ENCODE measurements at places on chromosomes 5 and 9.
A peak's percentile ranks its signal among the peaks of the same experiment; 100 is the strongest.

GRCh38 chr5:31536873-31537272, 4.8 kb downstream of the C5orf22 start:
- DNase-seq: no peak

GRCh38 chr9:105264380-105264779, 19.9 kb downstream of the SLC44A1 start:
- no peak for DNase-seq

DNA sequence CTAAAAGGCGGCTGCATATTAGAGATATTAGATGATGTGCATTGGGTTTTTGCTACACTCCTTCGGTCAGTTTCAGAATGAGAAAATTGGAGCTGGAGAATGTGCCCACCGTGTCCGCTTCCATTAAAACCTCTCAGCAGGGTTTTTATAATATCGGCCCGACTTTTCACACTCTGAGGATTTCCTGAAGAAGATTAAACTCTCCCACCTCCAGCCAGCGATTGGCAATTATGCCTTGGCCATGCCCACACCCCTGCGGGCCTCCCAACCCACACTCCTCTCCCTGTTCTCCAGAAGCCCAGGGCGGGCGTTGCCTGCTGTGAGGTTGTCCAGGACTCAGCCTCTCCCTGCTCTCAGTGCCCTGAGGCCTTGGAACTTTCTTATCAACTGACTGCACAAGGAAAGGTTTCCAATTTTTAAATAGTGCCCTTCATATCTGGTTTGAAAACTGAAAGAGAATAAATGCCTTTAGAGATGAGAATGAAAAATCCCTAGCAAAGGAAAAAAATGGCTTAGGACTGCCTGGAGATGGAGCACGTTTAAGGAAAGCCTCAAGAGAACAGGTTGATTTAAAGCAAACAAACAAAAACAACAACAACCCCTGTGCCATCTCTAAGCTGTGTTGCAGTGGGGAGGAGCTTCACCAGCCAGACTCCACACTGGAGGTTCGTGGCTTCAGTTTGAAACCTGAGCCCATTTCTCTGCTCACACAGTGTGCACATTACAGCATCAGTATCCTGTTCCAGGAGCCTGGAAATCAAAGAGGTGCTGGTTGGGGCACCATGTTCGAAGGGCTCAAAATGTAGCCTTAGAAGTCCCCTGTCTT, 292.9 kb downstream of the NSG2 start:
- peak; percentile 2 for DNase-seq

GRCh38 chr5:54171645-54172384, 138.6 kb downstream of the ARL15 start:
- DNase-seq: no peak

DNA sequence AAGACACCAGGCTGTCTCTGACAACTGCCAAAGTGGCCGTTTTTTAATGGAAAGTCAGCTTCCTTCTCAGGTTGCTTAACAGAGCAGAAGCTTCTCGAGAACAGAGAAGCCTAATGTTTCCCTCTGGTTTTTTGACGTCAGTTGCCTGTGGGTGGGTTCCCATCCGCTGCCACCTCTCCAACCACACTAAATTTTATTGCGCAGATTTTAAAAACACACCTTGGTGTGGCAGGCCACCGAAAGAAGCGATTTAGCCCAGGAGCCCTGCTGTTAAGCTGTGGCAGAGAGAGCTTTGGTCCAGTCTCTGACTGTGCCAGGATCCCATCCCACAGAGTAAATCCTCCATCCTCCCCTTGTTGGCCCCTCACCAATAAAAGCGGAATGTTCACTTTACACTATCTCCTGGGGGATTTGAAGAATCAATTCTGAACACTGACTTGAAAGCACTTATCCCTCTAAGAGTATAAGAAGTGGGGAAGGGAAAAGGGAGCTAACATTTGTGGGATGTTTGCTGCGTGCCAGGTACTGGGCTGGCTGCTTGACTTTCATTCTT, 181.6 kb downstream of the AOPEP start:
- peak; percentile 27 for DNase-seq

GRCh38 chr9:3900673-3901318, 375.0 kb upstream of the RFX3 start:
- no peak for DNase-seq

GRCh38 chr9:103210607-103211006, 215.5 kb downstream of the CYLC2 start:
- DNase-seq: no peak

- DNase-seq: no peak
Observed at GRCh38 chr9:89748831-89749499, 144.2 kb downstream of the GADD45G start.

- DNase-seq: no peak
Observed at GRCh38 chr9:107172979-107173347, 110.1 kb upstream of the RAD23B start.

- DNase-seq: no peak
Observed at GRCh38 chr9:121463026-121463807, 36.4 kb downstream of the GGTA1 start.

- DNase-seq: no peak
Observed at GRCh38 chr9:113310538-113310937, 7.4 kb upstream of the RNF183 start.

- DNase-seq: no peak
Observed at GRCh38 chr9:124675261-124676158, 95.6 kb downstream of the NR6A1 start.

GRCh38 chr5:141532726-141533125, 43.8 kb downstream of the PCDHGC5 start:
- DNase-seq: no peak

GRCh38 chr5:141772281-141772680, 90.3 kb upstream of the ARAP3 start:
- DNase-seq: no peak

GRCh38 chr9:4088679-4089078, 211.2 kb downstream of the GLIS3 start:
- no peak for DNase-seq

GRCh38 chr9:109604131-109604530, 106.0 kb upstream of the PTPN3 start:
- DNase-seq: no peak

- no peak for DNase-seq
Observed at GRCh38 chr5:73214306-73214705, 41.3 kb downstream of the TMEM174 start.

DNA sequence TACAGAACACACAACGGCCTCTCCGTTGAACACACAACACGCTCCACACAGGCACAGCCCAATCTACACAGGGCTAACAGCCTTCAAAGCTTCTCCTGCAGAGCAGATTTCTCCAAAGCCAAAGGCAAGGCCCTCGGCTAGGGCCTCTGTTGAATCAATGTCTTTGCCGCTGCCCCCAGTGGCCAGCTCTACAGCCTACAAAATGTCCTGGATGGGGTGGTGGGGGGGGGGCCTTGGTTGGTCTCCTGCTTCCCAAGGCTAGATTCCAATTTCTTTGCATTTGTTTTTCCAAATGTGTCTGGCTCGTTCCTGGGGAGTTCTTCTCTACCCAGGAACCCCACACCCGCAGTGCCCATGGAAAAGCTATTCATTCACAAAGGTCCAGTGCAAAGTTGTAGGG, 167.2 kb downstream of the PAX5 start:
- DNase-seq: peak; percentile 19

DNA sequence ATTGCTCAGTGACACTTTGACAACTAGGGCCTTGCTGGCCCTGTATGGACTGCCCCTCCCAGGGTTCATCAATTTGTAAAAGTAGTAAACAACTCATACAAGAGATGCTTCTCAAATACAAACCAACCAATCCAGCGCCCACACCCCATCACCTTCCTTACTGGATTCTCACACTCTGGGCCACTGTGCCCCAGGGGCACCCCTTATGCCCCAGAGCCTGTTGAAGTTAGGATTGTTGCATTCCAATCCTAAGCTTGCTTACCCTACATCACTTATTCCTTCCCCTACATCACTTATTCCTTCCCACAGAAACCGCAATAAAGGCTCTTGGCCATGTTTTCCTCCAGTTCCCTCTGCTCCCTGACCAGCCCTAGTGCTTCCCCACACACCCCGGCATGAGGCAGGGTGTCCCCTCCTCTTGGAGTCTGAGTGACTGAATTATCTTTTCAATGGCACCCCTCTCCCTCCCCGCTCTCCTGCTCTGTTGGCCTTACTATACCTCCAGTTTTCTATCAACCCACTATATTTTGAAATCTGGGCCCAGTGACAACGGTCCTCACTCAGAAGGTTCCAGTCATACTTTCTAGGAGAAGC, 182.4 kb upstream of the S1PR3 start:
- DNase-seq: no peak

- no peak for DNase-seq
Observed at GRCh38 chr5:1183424-1184162, 17.8 kb upstream of the SLC6A19 start.

DNA sequence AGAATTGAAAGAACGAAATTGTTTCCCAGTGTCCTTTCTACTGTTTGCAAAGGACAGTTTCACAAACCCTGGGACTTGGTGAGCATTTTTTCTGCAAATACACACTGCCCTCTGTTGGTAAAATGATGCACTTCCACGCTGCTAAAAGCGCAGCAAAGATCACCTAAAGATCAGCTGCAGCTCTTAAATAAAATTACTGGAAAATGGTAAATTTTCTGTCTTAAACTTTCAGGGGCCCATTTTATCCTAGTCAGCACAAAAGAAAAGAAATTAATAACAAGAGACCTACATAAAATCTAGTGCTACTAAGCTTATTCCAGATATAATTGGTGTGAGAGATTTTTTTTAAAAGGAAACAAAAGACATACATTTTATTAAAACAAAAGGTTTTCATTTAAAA, 566.0 kb downstream of the CAAP1 start:
- peak; percentile 55 for DNase-seq

- DNase-seq: no peak
Observed at GRCh38 chr9:91920630-91921350, 29.2 kb downstream of the ROR2 start.

- no peak for DNase-seq
Observed at GRCh38 chr5:92835712-92836111, 745.3 kb downstream of the NR2F1-AS1 start.

GRCh38 chr5:10585518-10585915, 21.6 kb downstream of the ANKRD33B start:
- no peak for DNase-seq

DNA sequence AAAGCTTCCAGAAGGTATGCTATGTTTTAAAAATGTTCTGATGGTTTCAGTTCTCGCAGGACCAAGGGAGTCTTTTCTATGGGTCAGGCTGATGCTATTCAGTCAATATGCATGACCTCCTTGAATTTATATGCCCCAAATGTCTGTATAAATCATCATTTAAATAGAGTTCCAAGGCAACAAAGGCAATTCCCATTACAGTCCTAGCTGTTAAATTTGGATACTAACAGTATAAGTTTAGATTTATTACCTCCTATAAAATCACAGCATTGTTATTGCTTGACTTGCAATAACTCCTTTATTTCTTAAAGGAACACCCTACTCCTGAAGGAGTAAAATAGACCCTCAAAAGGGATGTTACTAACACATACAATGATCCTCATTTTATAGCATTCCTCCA, 387.7 kb upstream of the CHD1 start:
- no peak for DNase-seq

- peak; percentile 7 for DNase-seq
Observed at GRCh38 chr9:69502671-69503301, 169.4 kb downstream of the APBA1 start.

GRCh38 chr9:73153793-73154227, 2.1 kb downstream of the ANXA1 start:
- DNase-seq: no peak

GRCh38 chr9:126690431-126691051, 76.8 kb downstream of the LMX1B start:
- peak; percentile 34 for DNase-seq

- no peak for DNase-seq
Observed at GRCh38 chr5:95899006-95899405, 62.6 kb downstream of the ELL2 start.

GRCh38 chr9:111886983-111887718, 9.5 kb upstream of the UGCG start:
- no peak for DNase-seq

DNA sequence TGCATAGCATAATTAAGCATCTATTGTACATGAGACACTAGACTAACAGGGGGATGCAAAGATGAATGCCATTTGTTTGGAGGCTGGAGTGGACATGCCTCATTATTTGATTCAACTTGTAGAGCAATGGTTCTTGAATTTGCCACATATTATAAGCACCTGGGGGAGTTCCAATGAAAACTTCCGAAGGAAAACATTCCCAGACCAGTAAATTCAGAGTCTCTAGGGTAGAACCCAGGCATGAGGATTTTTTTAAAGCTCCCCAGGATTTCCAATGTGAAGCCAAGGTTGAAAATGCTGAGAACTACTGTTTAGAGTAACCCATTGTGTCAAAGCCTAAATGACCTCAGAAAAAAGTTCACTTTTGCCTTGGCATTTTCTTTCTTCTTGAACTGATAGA, 93.9 kb upstream of the ITGA1 start:
- no peak for DNase-seq

GRCh38 chr5:76202182-76202581, 119.0 kb downstream of the SV2C start:
- no peak for DNase-seq

- no peak for DNase-seq
Observed at GRCh38 chr9:69946800-69947437, 96.7 kb upstream of the MAMDC2 start.

GRCh38 chr5:59276917-59277372, 616.6 kb downstream of the PDE4D start:
- no peak for DNase-seq

GRCh38 chr9:135849181-135849580, 58.2 kb downstream of the CAMSAP1 start:
- no peak for DNase-seq

DNA sequence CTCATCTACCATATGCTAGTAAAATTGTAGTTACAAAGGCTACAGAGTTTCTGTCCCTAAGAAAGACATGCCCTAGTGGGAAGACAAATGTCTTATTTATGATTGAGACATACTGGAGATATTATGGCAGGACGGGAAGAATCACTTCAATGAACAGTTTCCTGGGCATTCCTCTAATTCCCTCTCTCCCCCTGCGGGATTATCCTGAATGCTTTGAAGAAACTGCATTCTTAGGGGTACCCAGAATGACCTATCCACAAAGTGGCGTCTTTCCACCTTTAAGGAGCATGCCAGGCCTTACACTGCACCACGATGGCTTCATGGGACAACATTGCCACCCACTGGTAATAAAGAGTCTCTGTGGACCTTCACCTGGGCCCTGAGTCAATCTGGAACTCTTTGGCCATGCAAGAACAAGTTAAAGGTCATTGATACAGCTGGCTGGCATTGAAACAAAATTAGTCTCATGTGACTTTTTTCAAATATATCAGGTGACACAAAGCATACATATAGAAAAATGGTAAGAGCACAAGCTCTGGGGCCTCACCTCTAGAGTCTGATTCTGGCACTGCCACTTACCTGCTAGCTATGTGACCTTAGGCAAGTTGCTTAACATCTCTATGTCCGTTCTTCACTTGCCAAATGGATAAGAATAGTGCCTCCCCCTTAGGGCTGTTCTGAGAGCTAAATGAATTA, 32.0 kb downstream of the ANKRD55 start:
- DNase-seq: peak; percentile 82

DNA sequence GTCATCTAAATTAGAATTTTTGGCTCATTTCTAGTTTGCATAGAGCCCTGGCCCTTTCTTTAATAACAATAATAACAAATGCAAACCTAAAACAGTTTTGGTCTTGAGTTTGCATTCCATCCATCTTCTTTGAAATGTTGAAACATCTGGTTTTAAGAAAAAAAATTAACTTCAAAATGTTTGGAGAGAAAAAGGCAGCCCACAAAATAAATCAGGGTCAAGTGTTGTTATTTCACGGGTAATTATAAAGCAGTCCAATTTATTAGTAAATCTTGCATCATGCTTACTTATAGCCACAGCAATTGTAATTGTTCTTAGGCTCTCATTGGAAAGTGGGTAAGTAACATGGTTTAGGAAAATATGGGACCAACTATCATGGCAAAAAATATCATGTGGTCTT, 247.0 kb upstream of the MEF2C start:
- DNase-seq: no peak

- DNase-seq: no peak
Observed at GRCh38 chr5:151676719-151677118, 10.0 kb downstream of the SPARC start.

Data from NCI-H1417 (cell line).